ENCODE measurements at places on chromosomes 6 and 20.

- no peak for DNase-seq
Observed at GRCh38 chr6:134532694-134533624, 215.0 kb upstream of the SGK1 start.

GRCh38 chr20:51860111-51860882 lies 58.0 kb upstream of the SALL4 start:
- no peak for DNase-seq

DNA sequence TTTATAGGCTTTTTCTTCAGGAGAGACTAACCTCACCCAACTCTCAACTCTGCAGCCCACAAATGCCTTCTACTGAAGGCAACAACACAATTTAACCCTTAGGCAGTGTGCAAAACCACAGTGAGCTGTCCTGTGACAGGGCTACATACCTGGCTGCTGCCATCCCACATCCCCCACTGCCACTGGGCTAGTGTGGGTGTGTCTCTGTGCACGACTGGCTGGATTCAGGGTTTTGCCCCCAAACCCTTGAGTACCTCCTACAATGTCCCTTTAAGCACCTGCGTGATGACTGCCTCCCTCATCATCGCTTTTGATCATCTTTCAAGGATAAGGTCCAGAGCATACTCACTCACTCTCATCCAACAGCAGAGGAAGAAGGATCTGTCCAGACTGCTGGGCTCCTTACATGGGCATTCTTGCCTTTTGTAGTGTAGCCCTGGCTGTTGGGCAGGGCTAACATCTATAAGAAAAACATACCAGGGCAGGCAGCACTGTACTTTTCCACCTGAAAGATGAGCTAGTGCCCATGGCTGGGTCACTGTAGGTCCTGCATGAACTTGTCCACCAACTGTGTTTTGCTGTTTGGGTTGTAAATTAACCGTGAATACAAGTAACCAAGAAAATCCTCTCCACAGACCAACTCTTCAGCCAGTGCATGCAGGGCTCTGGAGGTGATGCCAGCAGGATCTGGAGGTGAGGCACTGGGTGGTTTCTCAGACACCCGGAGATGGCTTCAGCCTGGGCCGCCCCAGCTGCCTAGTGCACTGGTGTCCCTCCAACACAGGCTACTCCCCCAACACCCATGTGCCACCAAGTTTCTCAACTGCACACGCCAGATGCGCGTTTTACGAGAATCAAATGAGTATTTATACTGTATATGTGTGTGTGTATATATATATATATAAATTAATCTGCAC lies 45.2 kb downstream of the PLCG1 start:
- no peak for DNase-seq

GRCh38 chr6:3195695-3196497 lies 31.6 kb downstream of the TUBB2B start:
- no peak for DNase-seq

GRCh38 chr6:48213076-48213788 lies 102.2 kb upstream of the PTCHD4 start:
- no peak for DNase-seq

DNA sequence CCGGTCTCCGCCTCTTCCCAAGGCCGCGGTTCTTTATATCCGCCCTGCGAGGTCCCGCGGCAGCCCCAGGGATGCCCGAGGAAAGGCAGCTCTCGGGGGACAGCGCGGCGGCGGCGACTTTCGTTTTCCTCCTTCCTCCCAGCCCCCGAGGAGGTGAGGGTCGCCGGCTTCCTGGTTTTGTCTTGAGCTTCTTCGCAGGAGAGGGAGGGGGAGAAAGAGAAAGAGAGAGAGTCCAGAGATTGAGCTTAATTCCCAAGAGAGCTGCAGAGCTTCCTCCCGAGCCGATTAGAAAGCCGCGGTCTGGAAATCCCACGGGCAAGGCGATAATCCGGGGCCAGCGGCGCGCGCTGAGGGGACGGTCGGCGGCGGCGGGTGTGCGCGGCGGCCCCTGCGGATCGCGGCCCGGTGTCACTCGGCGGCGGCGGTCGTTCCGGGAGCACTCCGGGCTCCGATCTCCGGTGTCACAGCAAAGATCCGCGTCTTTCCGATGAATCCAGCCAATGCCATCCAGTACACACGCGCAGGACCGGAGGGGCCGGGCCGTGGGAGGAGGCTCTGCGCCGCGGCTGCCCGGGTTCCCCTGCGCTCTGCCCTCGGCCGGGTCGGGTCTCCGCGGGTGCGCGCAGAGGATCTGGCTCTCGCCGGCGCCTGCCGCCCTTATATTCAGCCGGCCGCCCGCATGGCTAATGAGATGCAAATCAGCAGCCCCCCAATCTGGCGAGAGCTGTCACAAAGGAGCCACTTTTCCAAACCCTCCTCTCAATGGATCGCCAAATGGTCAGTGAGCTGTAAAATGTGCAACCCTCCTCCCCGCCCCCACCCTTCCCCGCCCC lies at the start of gene DLL1:
DLL1 (minus strand) TSS at position 783 of the 833 bp plus-strand sequence. CDS start 939 bp downstream, outside the sequence.
- DNase-seq = no peak

DNA sequence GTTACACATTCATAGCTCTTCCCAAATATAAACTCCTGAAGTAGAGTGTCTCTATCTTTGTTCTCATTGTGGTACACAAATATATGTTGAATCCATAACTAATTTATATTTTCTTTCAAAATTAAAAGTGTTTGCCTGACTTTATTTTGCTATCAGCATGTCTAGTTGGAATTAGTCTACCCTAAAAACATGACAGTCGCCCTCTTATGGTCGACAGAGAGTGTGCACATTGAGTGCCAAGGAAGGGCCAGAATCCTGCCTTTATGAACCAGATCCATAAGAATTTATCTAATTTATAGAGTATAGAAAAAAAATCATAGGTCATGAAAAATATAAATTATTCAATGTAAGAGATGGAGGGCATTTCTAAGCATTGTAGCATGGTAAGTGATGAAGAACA lies 12.3 kb upstream of the DEFB112 start:
- DNase-seq = no peak

GRCh38 chr20:43988451-43988850 lies 73.8 kb downstream of the TOX2 start:
- no peak for DNase-seq

GRCh38 chr6:12585497-12585958 lies 131.0 kb upstream of the PHACTR1 start:
- DNase-seq = no peak

DNA sequence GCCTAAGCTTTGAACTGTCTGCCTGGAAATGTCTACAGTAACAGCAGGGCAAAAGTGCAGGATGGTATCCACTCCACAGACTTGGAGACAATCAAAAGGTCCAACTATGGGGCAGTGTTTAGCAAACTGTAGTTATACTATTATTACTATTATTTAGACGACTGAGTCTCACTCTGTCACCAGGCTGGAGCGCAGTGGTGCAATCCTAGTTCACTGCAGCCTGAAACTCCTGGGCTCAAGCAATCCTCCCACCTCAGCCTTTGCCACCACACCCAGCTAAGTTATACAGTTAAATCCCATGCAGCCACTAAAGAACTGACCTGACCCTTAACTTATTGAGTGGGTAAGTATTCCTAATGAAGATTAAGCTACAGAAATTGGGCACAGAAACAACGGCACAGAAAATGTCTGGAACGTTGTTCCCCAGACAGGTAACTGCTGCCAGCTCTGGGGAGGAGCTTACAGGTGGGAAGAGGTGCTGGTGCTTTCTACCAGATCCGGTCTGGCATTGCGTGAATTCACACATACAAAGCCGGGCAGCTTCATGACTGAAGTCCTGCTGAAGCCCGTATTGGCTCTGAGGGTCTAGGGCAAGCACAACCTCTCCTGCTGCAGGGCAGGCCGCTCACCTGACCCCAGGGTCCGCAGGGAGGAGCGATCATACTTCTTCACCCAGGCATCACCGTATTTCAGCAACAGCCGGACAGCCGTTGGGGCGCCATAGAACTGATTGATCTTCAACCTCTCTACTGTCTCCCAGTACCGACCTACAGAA lies 27.0 kb upstream of the APMAP start:
- DNase-seq = no peak

GRCh38 chr6:155121699-155122098 lies 126.6 kb downstream of the TIAM2 start:
- no peak for DNase-seq

DNA sequence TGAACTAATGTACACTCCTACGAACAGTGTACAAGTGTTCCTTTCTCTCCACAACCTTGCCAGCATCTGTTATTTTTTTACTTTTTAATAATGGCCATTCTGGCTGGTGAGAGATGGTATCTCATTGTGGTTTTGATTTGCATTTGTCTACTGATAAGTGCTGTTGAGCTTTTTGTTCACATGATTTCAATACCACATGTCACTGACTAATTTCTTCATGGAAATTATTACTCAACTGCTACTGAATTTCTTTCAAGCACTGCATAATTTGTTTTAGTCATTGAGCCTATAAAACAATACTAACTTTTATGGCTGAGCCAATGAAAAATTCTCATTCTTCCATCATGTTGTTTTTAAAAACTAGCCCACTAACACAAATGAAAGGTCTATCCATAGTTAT lies 115.4 kb downstream of the FRK start:
- no peak for DNase-seq

DNA sequence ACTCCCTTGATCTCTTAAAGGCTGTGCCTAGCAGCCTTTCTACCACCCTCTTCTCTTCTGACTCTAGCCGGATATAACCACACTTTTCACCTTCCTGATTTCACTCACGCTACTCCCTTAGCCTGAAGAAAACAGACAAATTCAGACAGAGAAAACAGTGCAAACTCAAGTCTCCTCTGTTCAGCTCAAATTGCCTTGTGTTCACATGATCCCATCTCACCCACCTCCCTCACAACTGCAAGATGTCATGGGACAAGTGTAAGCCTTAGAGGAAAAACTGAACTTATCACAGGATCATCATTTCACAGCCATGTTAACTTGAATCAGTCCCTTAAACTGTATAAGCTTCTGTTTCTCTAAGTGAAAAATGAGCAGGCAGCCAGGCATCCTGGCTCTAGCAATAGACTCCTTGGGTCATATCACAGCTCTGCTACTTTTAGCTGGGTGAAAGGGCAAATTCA lies 66.5 kb upstream of the TENT5A start:
- DNase-seq = no peak

DNA sequence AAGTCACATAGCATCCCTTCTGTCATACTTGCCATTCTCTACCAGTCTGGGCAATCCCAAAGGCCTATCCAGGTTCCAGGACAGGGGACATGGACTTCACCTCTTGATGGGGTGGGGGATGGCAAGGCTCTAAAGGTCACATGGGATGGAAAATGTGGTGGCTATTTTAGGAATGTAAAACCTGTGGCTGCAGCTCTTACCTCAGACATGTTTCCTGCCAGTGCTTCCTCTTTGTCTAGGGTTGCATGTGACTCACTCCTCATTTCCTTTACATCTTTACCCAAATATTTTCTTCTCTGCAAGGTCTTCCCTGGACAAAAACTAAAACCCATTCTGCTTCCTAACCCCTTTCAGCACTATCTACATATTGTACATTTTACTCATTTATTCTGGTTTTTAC lies 135.7 kb downstream of the BTBD3 start:
- no peak for DNase-seq

DNA sequence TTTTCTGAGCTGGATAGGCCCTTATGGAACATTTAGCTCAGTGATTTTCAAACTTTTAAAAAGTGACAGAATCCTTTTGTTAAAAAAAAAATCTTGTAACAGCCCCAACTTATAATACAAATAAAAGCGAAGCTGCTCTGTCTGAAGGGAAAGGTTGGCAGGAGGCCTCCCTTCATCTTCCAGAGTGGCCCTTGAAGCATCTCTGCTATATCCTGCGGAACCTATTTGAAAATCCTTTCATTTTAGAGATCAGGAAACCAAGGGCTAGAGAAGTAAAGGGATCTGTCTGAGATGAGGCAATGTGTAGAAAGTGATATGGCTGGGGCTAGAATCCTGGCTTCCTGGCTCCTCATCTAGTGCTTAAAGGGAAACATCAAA lies 107.8 kb downstream of the UBE3D start:
- DNase-seq = no peak

- no peak for DNase-seq
Observed at GRCh38 chr6:35267446-35267845, 7.9 kb downstream of the ZNF76 start.

- no peak for DNase-seq
Observed at GRCh38 chr6:106053484-106054205, 32.5 kb upstream of the PRDM1 start.

DNA sequence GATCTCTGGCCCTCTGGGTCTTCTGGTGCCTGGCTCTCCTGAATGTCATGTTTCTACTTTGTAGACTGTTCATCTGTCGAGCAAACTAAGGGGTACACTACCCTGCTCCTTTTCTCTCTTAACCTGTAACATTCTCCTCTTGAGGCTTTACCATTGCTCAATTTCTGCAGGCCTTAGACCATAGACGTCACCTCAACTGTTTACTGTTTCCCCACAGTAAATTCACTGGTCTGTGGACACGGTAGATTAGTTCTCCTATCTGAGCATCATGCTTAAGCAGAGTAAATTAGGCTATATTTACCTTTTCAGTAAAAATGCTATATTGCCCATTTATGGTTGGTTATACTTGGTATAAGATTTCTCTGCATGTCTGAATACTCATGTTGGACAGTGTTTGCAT lies 40.5 kb downstream of the MCM8 start:
- no peak for DNase-seq

- no peak for DNase-seq
Observed at GRCh38 chr6:98639089-98639635, 195.2 kb upstream of the POU3F2 start.

DNA sequence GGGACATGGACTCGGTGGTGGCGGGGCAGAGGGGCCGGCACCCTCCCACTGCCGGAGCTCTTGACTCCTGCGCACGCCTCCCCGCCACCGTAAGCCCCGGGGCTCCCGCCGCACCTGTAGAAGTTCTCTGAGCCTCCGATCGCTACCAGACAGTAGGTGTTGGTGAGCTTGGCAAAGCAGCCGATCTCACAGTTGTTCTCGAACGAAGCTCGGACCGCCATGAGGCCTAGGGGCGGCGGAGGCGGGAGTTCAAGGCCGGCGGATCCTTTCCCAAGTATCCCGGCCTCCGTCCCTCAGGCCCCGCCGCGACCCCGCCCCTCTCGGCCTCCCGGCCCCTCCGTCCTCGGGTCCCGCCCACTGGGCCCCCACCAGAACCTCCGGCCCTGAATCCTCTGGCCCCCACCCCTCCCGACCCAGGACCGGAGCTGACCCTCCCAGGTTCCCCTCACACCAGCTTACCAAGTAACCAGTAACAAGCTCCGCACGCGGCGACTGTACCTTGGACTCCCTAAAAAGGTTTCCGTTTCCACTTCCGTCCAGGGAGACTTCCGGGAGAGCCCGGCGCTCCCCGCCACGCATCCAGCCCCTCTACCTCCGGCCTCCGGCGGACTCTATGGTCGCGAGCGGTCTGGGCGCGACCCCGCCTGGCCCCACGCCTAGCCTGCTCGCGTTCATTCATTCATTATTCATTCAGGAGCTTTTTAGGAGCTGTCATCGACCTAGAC lies at the start of gene EIF6:
EIF6 (minus strand) TSS at position 506 of the 725 bp plus-strand sequence; CDS start at position 221, 285 bp downstream.
- peak; percentile 62 for DNase-seq
